ENCODE measurements at places on chromosomes 11 and 22. TPM values are rescaled to one million over a fixed set of nuclear protein-coding genes. Genes with fewer than 3 reads are reported as not detected.

Gene SCUBE1
- total RNA-seq, result not detected

Gene PLAAT5
- not detected for total RNA-seq

Gene P2RX6
- 2.0 TPM for total RNA-seq

Gene ME3
- 1.3 TPM for total RNA-seq

Gene ARL2
- 44.4 TPM for total RNA-seq

Gene GGTLC3
- not detected for total RNA-seq

Gene MMP11
- 84.2 TPM for total RNA-seq

Gene MS4A1
- total RNA-seq, result 1,078 TPM

Gene SLC22A6
- total RNA-seq, result not detected

DNA sequence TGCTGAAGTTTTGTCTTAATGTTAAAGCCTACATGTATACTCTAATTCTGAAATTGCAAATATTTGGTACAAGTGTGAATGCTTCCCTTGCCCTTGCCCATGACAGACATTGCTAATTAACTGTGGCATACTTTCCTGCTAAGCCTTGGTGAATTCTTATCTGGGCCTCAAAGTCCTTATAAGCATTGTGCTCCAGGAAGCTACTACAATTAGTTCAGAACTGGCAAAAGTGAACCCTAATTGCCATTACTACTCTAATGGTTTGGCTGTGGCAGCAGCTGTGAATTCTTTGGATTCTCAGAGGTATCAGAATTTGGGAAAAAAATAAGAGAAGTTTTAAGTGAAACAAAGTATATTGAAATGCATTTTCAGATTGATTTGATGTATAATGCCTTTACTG is 24.3 kb downstream of the EMSY start:
- DNase-seq, result no peak

GRCh38 chr11:131077340-131077739 is 161.1 kb upstream of the SNX19 start:
- DNase-seq, result no peak

DNA sequence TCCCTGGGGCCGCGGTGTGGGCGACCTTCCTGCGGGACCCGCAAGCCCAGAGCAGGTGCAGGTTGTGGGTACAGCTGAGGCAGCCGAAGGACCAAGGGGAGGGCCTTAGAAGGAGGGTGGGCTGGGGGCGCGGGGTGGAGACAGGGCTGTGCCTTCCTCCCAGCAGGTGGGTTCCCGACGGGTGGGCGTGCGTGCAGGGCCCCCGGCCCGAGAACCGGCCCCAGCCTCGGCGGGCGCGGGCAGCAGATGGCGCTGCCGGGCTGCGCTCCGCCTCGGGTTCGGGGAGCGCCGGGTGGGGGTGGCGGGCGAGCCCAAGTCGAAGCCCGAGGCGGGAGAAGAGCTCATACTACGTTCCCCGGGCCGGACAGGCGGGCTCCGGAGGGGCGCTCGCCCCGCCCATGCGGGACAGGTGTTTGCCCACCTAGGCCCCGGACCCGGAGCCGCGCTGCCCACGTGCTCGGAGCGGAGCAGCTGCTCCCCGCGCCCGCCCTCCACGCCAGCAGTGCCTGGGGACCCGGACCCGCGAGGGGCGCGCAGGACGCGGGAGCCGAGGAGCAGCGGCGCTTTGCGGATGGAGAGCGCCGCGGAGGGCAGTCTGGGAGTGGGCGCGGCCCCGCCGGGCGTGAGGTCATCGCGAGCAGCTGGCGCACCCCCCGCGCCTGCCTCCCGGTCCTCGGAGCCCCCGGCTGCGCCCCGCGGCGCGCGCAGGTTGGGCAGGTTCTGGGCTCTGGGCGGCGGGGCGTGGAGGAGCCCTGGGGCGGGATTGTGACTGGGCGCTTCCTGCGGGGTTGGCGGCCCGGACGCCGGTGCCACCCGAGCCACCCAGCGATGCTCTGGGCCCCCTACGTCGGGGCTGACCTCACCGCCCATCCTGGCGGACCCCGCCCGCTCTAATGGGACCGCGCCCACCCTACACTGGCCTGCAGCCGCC is 25.3 kb downstream of the DUSP8 start:
- peak; percentile 78 for DNase-seq

GRCh38 chr11:67494371-67495233 is 10.6 kb downstream of the PITPNM1 start:
- peak; percentile 42 for DNase-seq

DNA sequence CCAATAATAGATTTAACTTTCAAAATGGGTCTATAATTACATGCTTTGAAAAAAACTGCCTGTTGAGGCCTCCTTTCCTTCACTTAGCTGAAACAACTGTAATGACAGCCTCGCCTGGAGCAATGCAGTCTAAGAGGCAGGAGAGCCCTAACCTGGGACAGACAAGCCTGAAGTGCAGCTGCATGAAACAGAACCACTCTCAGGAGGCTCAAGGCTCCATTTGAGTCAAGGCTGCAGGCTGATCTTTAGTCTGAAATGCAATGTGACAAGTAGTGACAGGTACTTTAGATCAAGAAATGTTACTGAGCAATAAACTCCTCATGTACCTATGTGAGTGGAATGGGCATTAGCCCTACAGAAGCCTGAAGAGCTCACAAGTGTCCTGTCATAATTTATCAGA is 414.0 kb upstream of the LUZP2 start:
- DNase-seq, result no peak

- DNase-seq, result peak; percentile 68
Measured at GRCh38 chr11:18012122-18012905, 533 bp downstream of the SERGEF start.

DNA sequence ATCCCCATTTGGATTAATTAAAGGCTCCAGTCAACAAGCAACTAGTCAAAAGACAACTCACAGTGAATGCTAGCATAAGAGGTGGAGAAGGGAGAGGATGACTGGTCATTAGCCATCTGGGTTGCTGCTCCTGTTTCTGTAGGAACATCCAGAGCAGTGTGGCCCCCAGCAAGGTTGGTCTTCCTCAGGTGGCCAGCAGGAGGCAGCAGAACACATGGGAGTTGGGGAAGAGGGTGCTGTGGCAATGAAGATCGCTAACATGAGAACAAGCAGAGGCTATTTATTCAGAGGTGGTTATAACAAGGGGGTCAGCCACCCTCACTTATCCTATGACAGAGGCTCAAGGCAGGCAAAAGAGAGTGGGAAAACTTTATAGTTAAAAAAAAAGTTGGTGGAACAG is 21.3 kb downstream of the IZUMO1R start:
- peak; percentile 95 for DNase-seq

- DNase-seq, result no peak
Measured at GRCh38 chr22:23688121-23688520, 2.7 kb upstream of the RGL4 start.

- DNase-seq, result no peak
Measured at GRCh38 chr22:43039800-43040199, 24.9 kb upstream of the PACSIN2 start.

DNA sequence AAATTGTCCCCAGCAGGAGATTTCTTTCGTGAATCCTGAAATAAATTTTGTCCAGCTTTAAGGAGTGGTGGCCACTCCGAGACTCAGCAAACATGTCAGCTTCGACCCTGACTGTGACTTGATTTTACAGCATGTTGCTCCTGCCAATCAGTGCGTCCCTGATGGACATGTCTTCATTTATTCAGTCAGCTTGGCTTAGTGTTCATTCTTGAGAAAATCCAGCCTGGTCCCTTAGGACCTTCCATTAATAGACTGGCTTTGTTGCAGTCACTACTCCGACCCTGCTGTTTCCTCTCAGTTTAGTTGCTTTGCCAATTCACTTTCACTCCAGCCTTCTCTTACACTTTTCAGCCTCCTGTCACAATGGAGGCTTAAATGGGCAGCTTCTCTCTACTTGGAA is 30.5 kb downstream of the TMPRSS5 start:
- DNase-seq, result peak; percentile 47

GRCh38 chr22:38868886-38869381 is 3.1 kb downstream of the CBX6 start:
- peak; percentile 91 for DNase-seq

DNA sequence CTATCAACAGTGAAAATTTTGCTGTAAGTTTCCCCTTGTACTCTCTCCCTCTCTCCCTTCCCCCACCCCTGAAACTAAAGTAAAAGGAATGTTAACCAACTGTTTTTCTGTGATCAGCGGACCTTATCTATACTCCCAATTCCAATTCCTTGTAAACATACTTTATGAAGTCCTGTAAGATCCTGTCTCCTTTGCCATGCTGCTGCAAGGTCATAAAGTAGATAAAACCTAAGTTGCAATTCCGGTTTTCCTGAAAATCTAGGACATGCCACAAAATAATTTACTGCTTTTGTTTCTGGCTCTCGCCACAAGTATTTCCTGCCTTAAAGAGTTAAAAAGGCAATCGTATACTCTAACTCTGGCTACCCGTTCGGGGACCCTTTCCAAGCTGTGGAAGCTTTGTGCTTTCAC is 1469.0 kb downstream of the LRRC4C start:
- no peak for DNase-seq

GRCh38 chr11:78796956-78797355 is 222.3 kb upstream of the NARS2 start:
- DNase-seq, result no peak

- DNase-seq, result no peak
Measured at GRCh38 chr11:65524014-65524740, 706 bp upstream of the SCYL1 start.

DNA sequence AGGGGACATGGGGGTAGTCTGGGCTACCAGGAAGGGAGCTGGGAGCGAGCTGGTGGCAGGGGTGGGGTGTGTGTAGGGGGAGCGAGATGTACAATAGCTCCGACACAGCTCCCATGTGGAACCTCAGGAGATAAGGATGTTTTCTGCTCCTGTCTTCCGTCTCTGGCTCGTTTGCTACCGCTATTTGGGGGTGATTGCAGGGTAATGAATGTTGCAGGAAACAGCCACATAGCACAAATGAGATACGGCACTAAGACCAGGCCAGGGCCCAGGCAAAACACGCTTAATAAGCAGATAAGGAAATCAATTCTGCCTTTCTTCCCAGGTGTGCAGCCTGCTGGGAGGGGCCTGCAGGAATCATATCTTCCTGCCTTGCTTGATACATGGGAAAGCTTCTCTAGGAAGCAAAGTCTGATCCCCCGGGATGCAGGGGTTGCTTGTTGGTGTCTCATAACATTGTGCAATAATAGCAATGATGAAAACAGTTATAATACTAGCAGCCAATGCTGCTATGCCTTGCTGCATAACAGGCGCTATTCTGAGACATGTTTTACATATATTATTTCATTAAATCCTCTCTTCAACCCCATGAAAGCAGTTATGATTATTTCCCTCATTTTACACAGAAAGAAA is 158.7 kb downstream of the ST3GAL4 start:
- DNase-seq, result no peak

GRCh38 chr22:20953342-20953608 is 13.8 kb upstream of the AIFM3 start:
- no peak for DNase-seq

- no peak for DNase-seq
Measured at GRCh38 chr11:72338741-72339140, 94.8 kb upstream of the PHOX2A start.

GRCh38 chr11:106022795-106023275 is 795 bp upstream of the MSANTD4 start:
- DNase-seq, result no peak

DNA sequence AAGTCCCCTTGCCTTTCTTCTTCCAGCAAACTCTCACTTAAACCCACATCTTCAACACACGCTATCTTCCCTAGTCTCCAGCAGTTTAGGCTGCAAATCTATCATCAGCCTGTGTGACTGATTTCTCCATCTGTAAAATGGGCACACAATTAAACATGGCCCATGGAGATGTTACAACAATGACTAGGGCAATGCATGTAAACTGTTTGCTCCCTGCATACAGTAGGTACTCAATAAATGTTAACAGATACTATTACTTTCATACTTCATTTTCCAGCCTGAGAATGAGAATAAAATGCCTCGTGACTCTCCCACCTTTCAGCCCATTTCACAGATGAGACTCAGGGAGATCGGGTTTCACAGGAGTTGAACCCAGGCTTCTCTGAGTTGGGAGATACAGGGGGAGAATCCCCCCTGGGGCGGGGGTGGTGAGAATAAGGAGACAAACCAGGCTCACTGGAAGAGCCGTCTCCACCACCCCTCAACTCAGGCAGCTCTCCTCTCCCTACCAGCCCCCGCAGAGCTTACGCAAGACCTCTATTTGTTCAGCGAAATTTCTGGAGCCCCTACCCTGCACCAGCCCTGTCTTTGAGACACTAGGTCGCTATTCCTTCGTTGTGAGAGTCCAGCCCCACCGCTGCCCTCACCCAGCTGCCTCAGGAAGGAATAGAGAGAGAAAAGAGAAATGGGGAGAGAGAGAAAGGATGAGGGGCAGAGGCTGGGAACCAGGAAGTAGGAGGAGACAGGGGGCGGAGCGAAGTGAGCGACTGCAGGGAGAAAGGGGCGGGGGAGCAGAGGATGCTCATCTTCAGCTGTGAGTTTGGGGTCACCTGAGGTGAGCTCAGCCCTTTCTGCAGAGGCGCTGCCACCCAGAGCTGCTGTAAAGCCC is 42.1 kb upstream of the KLHL35 start:
- peak; percentile 84 for DNase-seq

DNA sequence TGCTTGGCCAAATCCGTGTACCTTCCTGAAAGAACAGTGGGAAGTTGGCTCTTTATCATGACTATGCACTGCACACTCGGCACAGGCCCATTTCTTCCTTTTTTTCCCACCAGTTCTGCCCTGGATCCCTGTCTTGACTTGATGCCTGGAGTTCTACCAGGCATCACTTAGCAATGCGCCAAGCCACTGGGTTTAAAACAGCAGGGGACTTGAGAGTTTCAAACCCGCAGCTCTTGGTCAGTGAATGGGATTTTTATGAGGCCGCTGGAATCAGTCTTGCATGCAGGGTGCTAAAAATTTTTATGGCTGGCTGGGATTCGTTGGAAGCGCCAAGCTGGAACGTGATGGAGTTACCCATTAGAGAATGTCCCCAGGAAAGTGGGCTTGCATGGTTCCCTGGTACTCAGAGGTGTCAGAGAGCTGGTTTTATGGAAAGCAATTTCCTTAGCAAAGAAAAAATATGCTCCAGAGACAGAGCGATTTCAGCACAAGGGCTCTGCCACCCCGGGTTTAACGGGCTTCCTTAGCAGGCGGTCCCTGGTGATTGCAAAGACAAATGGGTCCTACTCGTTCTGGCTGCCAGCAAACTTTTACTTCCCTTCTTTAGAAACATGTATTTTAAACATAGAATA is 432.9 kb downstream of the TENM4 start:
- no peak for DNase-seq

DNA sequence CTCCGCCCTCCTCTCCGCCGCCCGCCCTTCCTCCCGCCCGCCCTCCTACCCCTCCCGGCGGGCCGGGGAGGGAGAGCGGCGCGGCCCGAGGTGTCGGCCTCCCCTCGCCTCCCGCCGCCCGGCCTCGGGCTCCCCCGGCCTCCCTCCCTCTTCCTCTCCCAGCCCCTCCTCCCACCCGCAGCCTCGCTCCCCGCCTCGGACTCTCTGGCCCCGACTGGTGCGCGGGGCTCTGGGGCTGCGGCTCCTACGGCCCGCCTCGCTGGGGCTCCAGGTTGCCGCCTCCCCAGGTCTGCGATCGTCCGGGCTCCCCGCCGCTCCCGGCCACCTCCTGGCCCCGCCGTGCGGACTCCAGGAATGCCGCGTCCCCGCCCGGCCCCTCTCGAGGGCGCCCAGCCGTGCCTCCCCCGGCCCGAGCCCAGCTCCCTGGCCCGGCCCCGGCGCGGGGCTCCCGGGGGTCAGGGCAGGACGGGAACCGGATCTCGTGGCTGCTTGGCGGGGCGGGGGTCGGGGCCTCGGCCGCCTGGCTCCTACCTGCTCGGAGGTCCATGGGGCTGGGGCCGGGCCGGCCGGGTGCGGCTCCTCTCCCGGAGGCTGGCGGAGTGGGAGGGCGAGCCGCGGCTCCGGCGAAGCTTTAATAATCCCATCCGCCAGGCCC is at the start of gene CLCF1:
Gene CLCF1, minus strand, starts transcription at position 606 of the 655 bp plus-strand sequence. Its CDS starts 59 bp downstream, at position 547.
- DNase-seq, result peak; percentile 81
